Inflammatory macrophage treated with lipopolysaccharide for 4 hours (primary cell): ENCODE measurements at places on chromosomes 16 and 17.

DNA sequence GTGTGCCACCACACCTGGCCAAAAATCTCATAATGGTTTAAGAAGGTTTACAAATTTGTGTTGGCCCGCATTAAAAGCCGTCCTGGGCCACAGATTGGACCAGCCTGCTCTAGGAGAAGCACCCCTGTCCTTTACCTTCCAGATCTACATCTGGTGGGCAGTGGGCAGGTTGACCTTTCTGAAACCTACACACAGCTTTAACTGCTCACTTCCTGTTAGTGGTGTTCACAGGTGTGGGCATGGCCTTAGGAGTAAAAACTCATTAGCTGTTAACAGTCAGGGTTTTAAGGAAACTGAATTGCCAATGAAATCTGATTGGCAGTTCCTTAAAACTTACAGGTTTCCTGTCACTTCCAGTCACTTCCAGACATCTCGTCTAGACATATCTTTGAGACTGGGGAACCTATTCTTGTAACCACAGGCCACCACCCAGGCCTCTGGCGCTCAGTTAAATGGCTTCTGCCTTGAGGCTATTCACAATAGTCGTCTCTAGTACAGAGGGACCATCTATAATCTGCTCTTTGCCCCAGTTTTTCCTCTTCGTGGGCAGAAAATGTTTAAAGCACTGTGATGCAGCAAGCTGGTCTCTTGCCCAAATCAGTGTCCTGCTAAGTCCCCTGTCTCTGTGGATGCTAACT is 29.3 kb downstream of the GNGT2 start:
- DNase-seq: no peak

GRCh38 chr16:67543036-67543435 is 14.4 kb downstream of the RIPOR1 start:
- no peak for DNase-seq

DNA sequence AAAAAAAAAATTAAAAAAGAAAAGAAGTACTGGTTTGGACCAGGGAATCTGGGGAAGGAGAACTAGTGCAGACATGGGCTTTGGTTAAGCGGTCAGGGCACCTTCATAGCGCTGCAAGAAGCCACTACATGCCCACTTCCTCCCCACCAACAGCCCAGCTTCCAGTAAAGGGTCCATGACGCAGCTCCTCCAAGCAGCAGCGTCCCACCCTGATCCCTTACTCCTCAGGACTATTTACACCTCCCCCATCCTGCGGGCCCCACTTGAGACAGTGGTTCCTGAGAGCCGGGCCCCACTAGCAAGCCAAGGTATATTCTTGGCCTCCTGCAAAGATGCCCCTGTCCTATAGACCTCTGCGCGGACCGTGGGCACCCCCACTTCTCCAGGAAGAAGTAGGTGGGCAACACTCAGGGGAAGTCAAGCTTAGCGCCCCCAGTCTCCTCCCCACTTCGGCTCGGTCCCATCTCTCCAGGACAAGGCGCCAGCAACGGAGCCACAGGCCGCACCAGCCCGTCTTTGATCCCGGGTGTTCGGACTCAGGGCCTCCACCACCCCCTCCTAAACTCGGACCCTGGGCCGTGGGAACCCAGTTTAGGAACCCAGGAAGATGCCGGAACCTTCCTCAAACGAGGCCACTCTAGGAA is 913 bp upstream of the PRR14 start:
- peak; percentile 6 for DNase-seq

DNA sequence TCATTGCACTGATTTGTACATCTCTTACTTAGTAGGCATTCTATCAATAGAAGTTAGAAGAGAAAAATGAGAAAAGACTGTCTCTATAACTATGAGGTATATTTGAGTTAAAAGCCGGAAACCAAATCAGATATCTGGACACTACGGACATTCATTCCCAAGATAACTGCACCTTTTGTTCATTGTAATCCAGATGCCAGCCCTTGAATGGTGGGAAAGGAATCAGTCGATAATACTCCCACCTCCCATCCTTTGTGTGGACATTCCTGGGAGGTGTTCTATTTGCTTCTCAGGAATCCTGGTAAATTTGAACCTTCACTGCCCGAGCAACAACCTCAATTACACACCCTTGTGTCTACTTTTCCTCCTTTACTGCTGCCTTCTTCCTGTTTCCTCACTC is 225.2 kb downstream of the CHD9NB start:
- no peak for DNase-seq

GRCh38 chr16:23434380-23434779 is 18.6 kb downstream of the COG7 start:
- peak; percentile 56 for DNase-seq

DNA sequence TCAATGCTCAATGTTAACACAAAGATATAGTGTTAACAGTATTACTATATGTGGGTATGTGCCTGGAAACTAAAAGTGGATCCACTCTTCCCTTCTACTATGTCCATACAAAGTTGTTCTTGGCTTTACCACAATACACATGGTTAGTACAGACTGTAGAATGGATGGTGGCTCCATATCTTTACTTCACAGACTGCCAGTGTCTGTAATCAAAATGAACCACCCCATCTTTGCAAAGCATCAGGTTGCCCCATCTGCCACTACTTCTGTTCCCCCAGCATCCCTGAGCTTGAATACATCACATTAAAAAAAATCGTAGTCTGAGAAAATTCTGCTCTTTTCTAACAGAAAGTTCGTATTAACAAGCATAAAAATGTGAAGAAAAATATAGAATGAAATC is 30.0 kb downstream of the USP32 start:
- no peak for DNase-seq

GRCh38 chr16:54116124-54116655 is 170.4 kb downstream of the IRX3 start:
- no peak for DNase-seq

DNA sequence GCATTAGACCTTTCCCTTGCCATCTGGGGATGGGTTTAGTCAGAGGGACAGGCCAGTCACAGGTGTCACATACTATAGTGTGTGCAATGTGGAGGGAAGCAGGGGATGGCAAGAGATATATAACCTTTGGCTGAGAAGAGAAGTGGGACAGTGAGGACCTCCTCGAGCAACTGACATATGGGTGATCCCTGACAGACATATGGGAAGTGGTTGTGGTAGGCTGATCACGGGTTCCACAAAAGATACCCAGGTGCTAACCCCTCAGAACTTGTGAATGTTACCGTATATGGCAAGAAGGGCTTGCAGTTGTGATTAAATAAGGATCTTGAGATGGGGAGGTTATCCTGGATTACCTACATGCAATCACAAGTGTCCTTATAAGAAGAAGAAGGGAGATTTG is 188.1 kb upstream of the MPHOSPH6 start:
- no peak for DNase-seq

GRCh38 chr16:54312502-54312991 is 26.0 kb upstream of the IRX3 start:
- no peak for DNase-seq

DNA sequence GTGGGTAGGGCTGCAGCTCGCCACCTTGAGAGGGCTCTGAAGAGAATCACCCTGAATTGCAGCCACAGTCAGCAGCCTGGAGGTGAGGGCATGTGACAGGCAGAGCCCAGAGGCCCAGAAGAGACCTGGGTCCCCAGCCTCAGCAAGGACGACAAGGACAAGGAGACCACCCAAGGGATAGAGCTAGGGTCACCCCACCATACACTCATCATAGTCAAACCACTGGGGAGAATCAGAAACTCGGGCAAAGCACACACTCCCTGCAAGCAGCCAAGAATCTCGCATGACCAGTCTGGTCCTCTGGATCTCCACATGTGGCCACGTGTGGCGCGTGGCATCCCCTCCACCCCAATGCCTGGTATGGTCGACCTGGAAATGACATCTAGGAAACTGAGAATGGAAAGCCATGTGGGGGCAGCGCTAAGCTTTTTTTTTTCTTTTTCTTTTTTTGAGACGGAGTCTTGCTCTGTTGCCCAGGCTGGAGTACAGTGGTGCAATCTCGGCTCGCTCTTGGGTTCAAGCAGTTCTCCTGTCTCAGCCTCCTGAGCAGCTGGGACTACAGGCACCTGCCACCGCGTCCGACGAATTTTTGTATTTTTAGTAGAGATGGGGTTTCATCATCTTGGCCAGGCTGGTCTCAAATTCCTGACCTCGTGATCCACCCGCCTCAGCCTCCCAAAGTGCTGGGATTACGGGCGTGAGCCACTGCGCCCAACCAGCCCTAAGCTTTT is 4.6 kb upstream of the SPHK1 start:
- no peak for DNase-seq

DNA sequence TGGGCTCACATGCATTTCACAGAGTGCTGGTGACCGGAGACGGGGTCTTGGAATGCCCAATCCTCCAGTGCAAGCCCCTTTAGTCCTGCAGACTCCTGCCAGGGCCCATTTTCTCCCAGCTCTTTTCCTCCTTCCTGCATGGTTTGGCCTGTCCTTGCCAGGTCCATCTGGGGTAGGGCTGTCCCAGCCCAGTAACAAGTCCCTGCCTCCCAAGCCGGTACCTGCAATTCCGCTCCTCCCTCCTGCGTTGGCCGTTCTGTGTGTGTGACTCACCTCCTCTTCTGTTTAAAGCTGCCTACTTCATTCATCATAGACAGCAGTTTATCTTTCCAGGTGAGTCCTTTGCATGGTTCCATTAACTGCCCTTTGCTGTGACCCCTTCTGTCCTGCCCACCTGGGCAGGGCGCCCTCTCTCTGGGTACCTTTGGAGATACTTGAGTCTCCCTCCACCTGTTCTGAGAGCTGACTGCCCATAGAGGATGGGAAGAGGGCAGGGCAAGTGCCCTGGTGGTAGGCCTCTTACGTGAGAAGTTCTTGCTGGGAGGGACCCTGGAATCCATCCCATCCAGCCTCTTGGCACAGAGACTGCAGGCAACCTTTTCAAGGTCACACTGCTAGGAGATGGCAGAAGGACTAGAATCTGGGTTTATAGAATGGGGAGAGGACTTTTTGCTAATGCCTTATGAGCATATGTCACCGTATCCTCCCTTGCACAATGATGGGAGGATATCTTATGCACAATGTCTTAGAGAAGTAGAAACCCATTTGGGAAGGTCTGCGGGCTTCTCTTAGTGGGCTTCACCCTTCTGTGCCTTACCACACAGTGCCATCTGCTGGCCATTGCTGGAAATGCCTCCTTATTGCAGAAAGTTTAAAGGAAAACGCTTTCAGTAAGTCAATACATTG is 29.7 kb upstream of the LGALS9 start:
- peak; percentile 72 for DNase-seq

- DNase-seq: no peak
Observed at GRCh38 chr16:9499941-9500593, 408.6 kb downstream of the HAPSTR1 start.

GRCh38 chr17:50471009-50471905 is 2.6 kb upstream of the CHAD start:
- no peak for DNase-seq

- no peak for DNase-seq
Observed at GRCh38 chr17:2176499-2177169, 121.7 kb downstream of the HIC1 start.

GRCh38 chr17:3974980-3975379 is 10.7 kb upstream of the ATP2A3 start:
- no peak for DNase-seq

DNA sequence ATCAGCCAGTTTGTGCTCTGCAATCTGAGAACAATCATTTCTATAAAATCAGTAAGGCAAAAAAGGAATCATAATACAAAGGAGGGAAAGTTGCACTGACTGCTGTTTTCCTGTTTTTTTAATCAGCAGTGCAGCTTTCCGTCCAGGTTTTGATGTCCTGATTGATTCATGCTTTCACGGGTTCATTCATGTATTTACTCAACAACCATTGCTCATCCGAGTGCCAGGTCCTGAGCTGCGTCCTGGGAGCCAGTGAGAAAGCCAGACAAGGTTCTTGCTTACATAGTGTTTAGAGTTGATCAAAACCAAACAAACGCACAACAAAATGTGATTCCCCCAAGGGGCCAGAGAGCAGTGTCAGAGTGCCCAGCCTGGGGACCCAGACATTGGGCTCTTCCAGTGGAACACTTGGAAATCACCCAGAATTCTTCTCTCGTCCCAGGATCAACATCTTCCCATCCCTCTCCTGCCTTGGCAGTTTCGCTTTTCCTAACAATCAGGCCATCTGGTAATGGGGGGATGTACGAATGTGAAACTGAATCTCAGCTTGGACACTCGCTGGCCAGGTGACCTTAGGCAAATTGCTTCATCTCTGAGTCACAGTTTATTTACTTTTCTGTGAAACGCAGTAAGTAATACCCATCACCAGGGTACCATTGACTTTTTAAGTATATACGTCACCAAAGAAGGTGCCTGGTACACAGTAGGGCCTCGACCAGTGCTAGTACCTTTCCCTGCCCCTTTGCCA is 13.3 kb upstream of the C1QL1 start:
- DNase-seq: no peak

- DNase-seq: no peak
Observed at GRCh38 chr16:54178478-54178976, 108.1 kb downstream of the IRX3 start.

- no peak for DNase-seq
Observed at GRCh38 chr17:82858376-82859126, 18.7 kb upstream of the ZNF750 start.

DNA sequence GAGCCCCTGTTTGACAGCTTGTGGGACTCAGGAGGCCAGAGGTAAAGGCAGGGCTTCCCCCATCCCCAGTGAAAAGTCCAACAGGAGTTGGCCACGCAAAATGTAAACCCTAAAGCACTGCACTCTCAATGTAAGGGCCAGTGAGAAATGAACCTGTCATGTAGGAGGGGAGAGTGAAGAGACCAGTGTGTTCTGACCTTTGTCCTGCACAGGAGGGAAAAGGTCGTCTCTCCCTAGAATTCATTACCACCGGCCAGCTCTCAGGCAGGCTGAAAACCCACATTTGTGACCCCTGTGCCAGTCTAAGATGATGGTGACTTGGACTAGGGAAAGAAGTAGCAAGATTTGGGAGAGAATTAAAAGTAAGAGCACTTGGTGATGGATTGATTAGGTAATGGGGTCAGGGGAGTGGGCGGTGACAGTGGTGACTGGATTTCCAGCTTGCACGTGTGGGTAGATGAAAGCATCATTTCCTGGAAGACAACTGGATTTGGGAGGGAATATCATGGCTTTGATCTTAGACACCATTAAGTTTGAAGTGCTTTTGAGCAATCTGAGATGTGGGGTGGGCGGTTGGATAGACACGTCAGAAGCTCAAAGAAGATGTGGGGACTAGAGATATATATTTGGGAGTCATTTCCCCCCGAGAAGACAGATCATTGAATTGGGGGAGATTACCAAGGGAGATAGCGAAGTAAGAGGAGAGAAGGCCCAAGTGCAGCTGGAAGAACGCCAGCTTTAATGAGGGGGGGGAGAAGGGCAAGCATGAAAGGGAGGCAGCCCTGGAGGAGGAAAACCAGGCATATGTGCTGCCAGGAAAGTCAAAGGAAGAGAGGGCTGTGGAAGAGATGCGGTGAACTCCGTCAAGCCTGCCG is 119.5 kb downstream of the NTN1 start:
- no peak for DNase-seq

DNA sequence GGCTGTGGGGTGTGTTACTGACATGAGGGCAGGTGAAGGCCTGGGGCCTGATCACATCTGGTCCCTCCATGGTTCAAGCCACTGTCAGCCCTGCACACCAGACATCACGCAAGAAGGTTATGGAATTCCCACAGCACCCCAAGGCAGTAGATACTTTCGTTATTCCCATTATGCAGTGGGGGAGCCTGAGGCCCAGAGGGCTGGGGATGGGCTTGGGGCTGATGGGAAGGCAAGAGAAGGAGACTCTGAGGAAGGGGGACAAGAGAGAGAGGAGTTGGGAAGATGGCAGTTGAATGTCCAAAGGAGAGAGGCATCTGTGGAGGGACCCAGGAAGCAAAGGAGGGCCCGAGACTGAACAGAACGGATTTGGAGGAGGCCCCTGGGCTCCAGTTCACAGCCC is 34.7 kb downstream of the TRPV2 start:
- DNase-seq: no peak
